NCI-H524 (cell line): ENCODE measurements at places on chromosomes 4 and X.

GRCh38 chr4:73613130-73613529, 7.1 kb downstream of the RASSF6 start:
- no peak for DNase-seq

DNA sequence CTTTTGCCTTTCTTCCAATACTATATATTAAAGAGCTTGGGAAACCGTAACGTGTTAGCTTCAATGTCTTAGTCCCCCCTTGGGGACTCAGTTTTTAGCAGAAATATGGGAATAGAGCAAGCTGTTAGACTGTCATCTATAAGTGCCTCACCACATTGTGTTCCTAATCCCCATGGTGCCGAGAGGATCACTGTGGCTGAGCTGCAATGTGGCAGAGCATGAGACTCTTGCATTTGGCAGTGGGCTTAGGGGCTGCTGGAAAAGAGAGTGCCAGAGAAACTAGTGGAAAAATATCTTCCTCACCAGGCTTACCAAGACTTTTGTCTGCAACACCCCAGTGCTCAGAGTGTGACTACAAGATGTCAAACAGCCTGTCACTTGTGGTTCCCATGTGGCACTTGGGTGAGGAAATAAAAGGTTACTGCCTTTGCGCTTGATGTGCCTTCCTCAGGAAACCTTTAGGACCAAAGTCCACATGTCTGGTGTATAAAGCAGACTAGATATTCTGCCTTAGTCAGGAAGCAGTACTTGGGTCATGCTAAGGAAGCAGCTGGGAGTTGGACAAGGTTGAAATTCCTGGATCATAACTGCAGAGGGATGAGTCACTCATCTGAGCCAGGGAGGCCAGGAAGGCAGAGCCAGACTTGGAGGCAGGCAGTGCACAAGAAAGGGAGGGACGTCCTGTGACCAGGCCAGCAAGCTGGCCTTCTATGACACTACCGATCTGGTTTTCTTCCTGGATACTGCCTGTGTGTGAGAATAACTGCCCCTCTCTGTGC, 9.7 kb upstream of the MAGEA4 start:
- peak; percentile 1 for DNase-seq

GRCh38 chr4:183360161-183360919, 38.1 kb upstream of the CLDN24 start:
- DNase-seq = no peak

DNA sequence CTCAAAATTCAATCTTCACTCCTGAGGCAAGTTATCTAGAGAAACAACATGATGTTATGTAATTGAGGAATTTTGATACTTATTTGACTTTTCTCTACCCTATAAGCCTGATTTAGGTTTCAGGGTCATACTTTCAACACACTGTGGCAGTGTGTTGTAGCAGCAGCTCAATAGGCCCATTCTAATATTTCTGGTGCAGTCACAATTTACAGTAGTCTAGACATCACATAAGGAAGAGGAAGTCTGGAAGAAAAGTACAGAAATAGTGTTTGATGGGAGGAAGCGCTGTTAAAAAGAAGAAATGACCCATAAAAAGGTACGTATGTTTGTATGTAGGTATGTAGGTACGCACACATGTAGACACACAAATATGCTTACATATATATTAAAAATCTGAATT, 194.3 kb downstream of the ARHGAP24 start:
- DNase-seq = no peak

DNA sequence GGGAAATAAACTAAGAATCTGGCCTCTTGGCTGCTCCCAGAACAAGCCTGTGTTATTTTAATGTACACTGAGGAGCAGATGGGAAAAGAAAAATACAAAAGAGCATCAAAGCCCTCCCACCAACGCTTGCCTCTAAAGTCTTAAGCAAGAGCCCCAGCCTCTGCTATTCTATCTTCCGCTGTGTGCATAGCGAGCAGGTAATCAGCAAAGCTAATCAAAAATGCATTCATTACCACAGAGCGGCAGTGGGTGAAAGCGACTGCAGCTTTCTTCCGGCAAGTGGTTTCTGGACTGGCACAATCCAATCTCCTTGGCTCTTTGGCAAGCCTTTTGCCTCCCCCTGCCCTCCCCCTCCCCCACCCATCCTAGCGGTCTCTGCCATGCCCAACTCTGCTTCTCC, 13.5 kb upstream of the GRIA3 start:
- DNase-seq = no peak

DNA sequence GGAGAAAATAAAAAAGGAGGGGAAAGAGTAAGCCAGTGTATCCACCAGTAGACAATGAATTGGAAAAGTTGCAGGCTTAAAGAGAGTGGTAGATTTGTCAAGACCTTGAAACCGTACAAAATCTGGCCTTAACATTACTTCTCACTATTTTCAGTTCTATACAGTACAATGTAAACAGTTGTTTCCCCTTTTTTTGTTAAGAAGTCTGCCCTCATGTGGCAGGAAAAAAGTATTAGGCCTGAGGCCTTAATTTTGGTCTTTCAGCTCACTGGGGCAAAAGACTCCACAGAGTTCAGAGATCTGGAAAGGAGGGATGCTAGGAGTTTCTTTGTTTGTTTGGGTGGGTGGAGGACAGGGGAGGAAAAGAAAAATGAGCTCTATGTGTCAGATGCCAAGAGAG, 92.8 kb upstream of the CCDC160 start:
- peak; percentile 15 for DNase-seq

- no peak for DNase-seq
Observed at GRCh38 chr4:182144626-182145333, 98.4 kb upstream of the TENM3 start.
